ENCODE measurements at places on chromosomes 4 and X. TPM values are rescaled to one million over a fixed set of nuclear protein-coding genes. Genes with fewer than 3 reads are reported as not detected.
A peak's percentile ranks its signal among the peaks of the same experiment; 100 is the strongest.

DNA sequence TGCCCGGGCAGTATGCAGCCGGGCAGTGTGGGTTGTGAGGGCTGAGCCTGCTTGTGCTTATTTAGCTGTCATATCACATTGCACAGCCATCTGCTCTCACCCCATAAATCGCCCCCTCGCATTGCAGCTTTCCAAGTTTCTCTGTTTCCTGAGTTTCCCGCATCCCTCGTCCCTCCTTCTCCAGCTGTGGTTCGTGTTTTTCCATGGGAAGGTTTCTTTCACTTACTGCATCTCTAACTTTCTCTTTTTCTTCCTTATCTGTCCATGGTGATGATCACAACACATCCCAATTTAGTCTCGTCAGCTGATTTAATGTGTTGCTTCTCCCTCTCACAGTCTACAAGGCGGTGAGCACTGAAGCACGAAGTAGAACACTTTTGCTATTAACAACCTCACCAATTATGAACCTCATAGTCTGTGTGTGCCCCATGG lies 118.1 kb downstream of the ENPP6 start:
- no peak for DNase-seq

DNA sequence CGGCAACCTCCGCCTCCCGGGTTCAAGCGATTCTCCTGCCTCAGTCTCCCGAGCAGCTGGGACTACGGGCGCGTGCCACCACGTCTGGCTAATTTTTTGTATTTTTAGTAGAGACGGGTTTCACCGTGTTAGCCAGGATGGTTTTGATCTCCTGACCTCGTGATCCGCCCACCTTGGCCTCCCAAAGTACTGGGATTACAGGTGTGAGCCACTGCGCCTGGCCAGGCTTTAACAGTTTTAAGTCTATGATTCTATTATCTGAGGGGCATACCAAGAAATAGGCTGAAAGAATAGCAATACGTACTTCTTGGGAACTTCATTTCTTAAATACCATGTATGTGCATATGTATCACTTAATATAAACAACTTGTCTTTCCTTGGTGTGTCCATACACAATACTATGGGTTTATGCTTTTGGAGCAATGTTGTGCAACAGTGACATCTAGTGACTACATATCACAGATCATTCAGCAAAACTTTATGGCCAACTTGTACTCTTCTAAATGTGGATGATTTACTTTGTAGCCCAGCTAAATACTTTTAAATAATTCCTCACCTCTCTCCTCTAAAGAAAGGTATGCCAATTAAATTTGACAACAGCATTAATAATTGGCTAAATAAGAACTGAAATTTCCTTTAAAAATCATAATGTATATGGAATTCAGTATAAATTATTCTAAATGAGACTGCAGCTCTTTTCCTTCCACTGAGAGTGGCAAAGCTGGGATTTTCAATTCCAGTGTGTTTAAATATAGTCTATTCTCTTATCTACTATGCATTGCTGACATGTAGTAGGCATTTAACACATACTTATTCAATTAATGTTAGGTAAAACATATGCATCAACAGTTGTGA lies 10.4 kb downstream of the SLC9B1 start:
- DNase-seq: peak; percentile 73

GRCh38 chr4:16659079-16659478 lies 239.4 kb downstream of the LDB2 start:
- DNase-seq: no peak

- no peak for DNase-seq
Observed at GRCh38 chr4:82899374-82900065, 1.0 kb upstream of the THAP9 start.

DNA sequence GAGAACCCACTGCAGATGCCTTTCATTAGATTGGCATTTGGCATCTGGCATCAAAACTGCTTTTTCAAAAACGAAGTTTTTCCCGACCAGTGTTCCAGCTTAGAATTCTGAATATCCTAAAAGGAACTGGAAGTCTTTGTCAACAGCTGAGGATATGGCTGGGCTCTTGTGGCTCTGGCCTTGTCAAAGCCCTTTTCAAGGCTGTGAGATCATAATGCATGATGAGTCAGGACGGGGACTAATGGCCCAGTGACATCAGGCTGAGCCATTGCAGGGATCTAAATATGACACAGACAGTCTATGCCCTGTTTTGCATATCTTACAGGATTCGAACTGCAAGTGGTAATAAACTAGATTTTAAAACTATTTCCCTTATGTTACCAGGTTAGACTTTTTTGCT lies 306.4 kb downstream of the PTTG2 start:
- DNase-seq: no peak

DNA sequence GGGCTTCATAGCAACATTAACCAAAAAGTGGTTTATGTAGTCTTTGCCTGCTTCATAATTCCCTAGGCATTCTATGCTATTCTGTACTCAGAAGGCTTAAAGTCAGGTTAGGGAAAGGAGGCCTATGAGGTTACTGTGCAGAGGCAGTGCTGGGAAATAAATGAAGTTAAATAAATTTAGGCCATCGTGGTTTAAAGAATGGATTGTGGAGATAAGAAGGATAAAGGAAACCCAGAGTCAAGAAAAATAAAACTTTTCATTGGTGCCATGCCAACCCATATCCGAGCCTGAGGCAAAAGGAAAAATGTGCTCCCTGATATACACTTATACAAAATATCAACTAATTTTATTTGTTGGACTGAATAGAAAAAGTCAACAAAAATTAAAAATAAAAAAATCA lies 70.2 kb downstream of the AR start:
- no peak for DNase-seq

DNA sequence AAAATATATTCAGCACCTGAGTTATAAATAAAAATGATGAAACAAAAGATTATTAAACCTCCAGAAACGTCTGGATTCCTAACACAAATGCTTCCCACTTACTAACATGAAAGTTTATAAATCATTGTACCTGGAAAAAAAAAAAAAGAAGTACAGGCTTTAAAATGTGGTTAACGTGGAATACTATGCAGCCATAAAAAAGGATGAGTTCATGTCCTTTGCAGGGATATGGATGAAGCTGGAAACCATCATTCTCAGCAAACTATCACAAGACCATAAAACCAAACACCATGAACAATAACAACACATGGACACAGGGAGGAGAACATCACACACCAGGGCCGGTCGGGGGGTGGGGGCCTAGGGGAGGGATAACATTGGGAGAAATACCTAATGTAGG lies 160.5 kb downstream of the ADAMTS3 start:
- DNase-seq: no peak

- no peak for DNase-seq
Observed at GRCh38 chrX:118373538-118373937, 27.6 kb downstream of the WDR44 start.

DNA sequence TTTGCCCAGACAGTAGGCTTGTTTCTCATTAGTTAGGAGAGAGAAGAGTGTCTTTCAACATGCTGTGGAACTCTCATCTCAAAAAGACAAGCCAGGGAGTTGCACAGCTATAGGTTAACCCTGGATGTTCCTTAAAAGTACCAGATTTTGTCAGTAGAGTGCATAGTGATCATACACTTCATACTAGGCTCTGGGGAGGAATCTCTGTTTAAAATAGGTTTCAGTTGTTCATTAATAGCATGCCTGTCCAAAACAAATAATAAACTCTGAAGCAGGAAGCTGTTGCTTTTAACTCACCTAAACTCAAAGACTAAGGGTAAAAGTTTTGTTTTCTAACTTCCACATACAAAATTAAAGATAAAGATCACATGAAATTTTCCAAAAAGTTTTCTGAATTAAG lies 1948.4 kb downstream of the C4orf33 start:
- no peak for DNase-seq

- DNase-seq: no peak
Observed at GRCh38 chr4:23899565-23899964, 9.7 kb upstream of the PPARGC1A start.

DNA sequence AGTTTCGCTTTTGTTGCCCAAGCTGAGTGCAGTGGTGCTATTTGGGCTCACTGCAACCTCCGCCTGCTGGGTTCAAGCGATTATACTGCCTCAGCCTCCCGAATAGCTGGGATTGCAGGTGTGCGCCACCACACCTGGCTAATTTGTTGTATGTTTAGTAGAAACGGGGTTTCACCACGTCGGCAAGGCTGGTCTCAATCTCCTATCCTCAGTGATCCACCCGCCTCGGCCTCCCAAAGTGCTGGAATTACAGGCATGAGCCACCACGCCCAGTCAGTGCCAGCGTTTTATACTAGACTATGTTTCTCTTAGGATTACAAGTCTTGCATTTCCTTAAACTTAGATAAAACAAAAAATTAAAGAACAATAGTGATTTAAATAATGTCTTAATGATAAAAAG lies 13.0 kb downstream of the KLF3 start:
- no peak for DNase-seq

DNA sequence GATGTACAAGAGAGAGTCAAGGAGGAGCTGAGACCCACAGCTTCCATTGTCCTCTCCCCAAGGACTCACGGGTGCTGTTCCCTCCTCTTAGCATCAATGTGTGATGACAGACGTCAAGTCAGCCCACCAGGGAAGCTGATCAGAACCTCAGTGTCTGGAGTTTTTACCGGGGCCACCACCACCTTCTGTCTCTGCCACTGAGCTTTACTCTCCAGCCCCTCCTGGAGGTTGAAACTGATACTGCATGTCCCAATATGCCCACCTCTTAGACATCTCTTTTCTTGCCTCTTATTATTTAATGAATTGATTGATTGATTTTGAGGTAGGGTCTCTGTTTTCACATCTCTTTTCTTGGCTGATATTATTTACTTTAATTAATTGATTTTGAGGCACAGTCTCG lies 10.3 kb upstream of the AKAP17A start:
- peak; percentile 66 for DNase-seq

DNA sequence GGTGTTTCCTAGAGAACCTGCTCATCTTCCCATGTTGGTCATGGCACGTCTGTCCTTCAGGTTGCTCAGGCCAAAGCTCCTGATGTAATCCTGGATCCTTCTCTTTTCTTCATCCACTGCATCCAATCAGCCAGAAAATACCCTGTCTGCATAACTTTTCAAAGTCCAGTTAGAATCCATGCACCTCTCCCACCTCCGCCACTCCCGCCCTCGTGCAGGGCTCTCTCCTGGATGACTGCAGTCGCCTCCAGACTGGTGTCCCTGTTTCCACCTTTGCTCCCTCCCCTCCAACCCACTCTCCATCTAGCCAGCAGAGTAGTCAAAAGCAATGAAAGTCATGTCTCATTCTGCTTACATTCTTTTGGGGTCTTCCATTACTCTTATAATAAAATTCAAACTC lies 16.0 kb downstream of the CNGA2 start:
- no peak for DNase-seq

DNA sequence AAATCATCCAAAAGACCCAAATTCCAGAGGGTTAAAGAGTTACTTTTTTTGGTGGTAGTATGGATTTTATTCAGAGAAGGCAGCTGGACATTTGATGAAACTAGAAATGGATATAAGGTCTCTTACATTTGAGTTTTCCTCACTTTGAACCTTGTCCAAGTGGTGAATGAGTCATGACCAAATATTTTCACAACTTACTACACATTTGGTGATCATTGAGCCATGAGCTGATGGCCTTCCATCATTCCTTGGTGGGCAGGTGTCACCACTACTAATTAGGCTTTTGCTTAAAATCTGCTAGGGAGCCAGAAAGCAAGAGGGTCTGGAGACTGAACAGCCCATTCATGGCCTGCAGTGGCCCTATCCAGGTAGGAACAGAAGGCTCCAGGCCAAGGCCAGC lies 620.2 kb upstream of the INTU start:
- no peak for DNase-seq

DNA sequence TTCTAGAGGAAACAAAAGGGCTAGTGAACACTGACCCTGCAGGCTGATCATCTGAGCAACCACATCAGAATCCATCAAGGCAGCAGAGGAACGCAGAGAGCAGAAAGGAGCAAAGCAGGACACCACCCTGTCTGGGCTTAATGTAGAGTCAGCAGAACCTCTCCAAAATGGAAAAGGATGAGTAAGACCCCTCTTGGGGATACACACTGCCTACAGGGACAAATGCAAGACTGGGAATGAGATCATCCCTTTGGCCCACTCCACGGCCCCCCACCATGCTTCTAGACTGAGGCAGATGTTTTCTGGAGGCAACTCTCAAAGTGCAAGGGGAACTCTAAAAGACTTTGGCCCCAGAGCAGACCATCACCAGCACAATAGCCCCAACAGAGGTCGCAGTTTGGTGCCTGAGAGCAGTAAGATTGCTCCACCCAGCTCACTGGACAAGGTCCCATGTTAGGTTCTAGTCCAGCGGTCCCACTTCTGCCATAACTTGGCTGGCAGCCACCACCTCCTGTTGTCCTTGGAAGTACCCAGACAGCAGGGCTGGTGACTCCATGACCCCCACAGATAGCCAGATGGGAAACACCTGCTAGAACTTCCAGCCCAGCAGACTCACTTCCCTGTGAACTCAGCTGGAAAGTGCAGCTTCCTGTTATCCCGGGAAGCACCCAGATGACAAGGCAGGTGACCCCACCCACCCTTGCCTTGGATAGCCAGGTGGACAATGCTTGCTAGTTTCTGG lies 372.7 kb downstream of the INPP4B start:
- peak; percentile 39 for DNase-seq

DNA sequence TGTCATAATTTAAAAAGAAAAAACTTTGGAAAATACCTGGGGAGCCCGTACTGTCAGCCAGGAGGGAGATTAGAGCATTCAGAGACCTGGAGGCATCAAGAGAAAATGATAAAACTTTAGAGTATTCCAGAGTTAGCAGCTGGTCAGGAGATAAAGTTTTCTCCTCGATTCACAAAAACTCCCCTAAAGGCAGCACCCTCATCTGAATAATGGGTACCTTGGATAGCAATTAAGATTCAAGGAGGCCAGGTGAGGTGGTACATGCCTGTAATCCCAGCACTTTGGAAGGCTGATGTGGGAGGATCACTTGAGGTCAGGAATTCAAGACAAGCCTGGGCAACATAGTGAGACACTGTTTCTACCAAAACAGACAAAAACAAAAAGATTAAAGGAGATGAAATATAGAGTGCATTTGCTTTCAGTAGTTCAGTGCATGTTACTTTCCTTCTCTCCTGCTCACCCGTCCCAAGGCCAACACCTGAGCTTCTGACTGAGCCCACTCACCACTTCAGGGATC lies 18.6 kb upstream of the RAB40A start:
- no peak for DNase-seq

DNA sequence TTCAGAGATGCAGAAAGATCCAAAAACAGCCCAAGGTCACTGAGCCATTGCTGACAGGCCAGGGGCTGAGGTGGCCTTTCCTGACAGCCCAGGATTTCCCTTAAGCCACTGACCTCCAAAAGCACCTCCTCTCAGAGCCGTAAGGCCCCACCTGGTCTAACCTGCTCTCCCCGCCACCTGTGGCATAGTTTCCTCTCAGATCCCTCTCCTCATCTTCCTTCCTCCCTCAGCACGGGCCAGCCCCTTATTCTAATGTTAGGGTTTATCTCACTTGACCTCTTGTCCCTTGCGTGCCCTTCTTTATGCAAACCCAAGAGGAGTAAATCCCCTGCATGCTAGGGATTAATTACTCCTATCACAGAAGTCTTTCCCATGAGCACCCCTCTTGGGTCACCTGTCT lies 113.0 kb downstream of the RBM47 start:
- no peak for DNase-seq

Gene TACC3
- total RNA-seq: 9.7 TPM

Gene LUZP4
- total RNA-seq: 22.2 TPM

Gene GLRB
- 0.24 TPM for total RNA-seq

Gene SPANXB1
- not detected for total RNA-seq

Gene GABRQ
- not detected for total RNA-seq

Gene GAGE2A
- total RNA-seq: 61.3 TPM

Gene PABPC1L2B
- total RNA-seq: not detected

Data from SK-MEL-5 (cell line).